Activated naive CD4-positive, alpha-beta T cell treated with anti-CD3 and anti-CD28 coated beads, Interleukin-2, amount 10 ng/mL, durations not matched to agents 7 days and 5 days (primary cell): ENCODE measurements at places on chromosomes 2 and 18.

DNA sequence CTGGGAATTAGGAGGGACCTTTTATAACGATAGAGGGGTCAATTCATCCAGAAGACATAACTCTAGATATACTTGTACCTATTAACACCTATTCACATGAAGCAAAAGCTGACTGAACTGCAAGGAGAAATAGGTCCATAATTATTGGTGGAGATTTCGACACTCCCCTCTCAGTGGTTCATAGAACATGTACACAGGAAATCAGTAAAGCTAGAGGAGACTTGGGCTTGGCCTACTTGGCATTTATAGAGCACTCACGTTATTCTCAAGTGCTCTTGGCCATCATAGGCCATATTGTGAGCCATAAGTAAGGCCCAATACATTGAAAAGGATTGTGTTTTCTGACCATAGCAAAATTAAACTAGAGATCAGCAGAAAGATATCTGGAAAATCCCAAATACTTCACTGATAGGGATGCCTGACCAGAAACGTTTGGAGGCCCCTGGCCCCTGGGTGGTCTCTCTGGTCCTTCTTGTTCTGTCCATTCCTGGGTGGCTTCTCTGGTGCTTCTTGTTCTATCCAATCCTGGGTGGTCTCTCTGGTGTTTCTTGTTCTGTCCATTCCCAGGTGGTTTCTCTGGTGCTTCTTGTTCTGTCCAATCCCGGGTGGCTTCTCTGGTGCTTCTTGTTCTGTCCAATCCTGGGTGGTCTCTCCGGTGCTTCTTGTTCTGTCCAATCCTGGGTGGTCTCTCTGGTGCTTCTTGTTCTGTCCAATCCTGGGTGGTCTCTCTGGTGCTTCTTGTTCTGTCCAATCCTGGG lies 49.0 kb downstream of the SNED1 start:
- DNase-seq = no peak

DNA sequence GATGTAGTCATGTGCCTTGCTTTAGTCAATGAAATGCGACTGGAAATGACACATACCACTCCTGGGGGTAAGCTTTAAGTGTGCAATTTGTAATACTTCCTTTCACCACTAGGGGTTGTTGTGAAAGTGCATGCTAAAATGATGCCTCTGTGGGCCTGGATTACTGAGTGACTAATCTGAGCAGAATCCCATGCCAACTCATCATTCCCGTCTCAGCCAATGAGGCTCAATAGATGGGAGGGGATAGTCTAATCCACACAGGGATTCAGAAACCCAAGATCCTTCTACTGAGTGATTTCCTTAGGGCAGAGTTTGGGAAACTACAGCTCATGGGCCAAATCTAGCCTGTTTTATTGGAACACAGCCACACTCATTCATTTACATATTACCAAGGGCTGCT lies 54.0 kb downstream of the HRH4 start:
- DNase-seq = no peak

DNA sequence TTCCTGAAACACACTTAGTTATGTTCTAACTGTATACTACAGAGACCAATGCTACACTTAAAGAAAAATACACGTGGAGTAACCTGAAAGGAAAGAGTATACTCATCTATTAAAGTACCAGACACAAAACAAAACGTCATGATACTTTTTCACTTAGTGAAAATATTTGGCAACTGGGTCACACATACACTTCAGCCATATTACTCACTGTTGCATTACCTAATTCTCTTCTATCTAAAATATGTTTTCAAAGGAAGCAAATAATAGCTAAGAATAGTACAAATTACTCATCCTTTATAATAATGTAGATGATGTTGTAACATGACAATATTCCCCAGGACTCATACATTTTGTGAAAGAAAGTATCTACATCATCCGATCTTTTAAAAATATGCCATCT lies 76.5 kb upstream of the EPB41L3 start:
- no peak for DNase-seq

GRCh38 chr2:36507408-36507812 lies 90.6 kb downstream of the FEZ2 start:
- DNase-seq = peak; percentile 51
